Lung microvascular endothelial cell (primary cell): ENCODE measurements at places on chromosomes 7 and 10.

- no peak for DNase-seq
These were observed 38.4 kb upstream of the CD36 start for GRCh38 chr7:80600046-80600445.

- DNase-seq = peak; percentile 22
These were observed 193.8 kb upstream of the KLF6 start for GRCh38 chr10:3978761-3979160.

GRCh38 chr10:17062955-17063484 is 66.6 kb downstream of the CUBN start:
- peak; percentile 96 for DNase-seq

DNA sequence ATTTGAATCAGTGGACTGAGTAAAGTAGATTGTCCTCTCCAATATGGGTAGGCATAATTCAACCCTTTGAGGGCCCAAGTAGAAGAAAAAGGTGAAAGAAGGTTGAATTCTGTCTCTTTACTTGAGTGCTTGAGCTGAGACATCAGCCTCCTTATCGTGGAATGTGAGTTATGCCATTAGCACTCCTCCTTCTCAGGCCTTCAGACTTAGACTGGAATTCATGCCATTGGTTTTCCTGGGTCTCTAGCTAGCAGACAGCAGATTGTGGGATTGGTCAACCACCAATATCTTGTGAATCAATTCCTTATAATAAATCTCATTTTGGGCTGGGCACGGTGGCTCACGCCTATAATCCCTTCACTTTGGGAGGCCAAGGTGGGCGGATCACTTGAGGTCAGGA is 89.2 kb downstream of the CUL2 start:
- no peak for DNase-seq

DNA sequence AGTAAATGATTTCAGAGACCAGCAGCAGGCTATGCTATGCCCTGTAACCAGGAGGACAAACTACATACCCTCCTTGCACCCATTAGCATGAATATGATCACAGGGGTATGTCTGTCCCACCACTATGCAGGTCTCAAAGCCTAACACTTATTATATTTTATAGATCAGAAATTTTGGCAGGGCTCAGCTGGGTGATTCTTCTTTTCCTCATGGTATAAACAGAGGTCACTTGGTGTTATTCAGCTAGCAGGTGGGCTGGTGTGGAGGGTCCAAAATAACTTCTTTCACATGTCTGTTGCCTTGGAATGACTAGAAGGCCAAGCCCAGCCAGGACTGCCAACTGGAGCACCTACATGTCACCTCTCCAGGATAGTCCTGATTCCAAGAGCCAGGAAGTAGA is 252.9 kb downstream of the ARHGAP12 start:
- no peak for DNase-seq

DNA sequence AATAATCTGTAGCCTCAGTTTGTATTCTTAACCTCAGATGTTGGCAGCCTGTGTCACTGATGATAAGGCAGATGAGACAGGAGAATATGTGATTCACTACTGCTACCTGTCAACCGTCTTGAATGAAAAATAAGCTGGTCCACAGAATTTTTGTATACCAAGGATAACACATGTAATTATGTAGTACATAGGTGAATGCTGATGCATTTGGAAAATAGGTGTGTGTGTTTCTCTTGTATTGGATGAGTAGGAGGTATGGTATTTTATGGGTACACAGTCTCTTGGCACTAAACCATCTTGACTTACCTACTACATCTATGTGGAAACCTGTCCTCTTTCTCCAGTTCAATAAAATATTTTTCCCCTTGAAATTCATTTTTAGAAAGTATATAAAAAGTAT is 20.7 kb upstream of the ZRANB1 start:
- DNase-seq = no peak

- DNase-seq = no peak
These were observed 135.7 kb upstream of the GDF10 start for GRCh38 chr10:47164126-47164799.

DNA sequence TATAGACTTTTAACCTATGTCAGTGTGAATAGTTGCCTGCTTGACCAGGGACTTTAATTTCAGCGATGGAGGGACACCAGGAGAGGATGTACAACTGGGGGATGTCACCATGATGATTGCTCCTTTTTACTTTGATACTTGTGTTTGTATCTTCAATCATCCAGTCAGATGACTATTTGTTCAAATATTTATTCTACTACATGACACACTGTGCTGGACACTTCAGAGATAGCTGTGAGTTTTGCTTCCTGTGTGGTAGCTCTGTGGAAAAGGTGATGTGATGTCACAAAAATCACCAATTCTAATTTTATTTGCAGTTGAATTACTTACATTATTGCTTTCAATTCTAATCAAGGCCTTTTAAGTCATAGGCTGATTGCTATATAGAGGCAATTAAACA is 62.7 kb upstream of the CREB5 start:
- no peak for DNase-seq

- no peak for DNase-seq
These were observed 440.1 kb upstream of the NFE2L3 start for GRCh38 chr7:25711940-25712339.

- peak; percentile 80 for DNase-seq
These were observed 9.8 kb downstream of the SAP25 start for GRCh38 chr7:100563809-100564400.

DNA sequence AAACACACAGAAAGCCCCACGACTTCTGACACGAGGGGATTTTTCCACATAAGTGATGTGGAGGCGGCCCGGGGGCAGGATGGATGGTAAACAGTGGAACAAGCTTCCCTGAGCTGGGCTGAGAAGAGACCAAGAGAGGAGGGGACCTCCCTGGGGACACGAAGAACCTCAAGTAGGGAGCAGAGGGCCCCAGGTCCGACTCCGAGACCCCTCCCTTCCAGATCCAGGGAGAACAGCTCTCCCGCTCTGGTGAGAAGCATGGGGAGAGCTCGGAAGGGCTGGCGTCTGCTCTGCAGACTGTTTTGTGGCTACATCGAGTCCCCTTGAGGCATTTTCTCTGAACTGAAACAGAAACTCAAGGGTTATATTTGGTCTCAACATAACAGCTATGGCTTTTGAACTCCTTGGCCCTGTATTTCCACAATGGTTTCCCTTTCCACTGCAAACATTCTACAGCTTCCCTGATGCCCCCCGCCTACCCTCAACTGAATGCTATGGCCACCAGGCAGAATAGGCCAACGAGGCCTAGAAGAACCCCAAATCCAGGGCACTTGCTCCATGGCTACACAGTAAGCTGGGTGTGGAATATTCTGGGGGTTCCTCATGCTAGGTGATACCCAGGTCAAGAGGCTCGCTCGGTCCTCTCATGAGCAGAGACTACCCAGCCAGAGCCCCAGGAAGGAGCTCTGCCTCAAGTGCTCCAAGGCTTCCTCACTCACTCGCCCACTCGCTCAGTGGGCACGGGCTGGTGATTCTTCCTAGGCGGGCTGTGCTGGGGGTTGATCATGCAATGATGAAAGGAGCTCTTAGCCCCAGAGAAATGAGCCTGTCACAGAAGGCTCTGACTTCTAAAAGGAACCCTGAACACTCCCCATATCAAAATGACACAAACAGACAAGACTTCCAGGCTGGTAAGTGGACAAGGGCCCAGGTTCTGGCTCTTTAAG is 47.5 kb downstream of the FAM53B start:
- no peak for DNase-seq

DNA sequence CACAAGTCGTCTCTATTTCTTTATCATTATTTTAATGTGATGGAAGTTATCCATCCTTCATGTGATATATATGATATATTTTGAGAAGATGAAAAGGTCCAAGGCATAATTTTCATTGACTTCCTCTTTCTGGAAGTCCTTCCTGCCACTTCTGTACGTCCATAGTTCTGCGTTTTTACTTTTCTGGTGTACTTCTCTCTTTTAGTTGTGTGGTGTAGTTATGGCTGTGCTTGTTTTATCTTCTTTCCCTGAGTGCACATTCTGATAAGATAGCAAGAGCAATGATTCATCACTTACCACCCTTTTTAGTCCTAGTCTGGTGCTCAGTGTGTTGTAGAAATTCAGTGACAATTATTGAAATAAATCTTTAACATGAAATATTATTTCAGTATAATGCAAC is 231.3 kb upstream of the FERD3L start:
- no peak for DNase-seq

DNA sequence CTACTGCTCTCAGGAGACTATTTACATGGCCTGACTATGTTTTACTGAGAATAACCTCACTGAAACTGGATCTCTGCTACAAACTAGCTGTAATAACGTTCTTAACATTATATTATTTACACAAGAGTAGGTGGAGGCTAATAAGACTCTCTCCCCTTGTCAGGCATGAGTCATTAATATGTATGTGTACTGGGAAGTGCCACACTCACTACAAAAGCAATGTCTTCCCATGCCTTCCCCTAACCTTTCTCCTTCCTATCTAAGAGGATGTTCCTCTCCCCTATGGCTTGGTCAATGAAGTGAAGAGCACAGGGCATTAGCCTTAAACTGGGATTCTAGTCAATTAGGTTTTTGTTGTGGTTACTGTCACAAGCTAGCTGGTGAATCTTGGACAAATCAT is 147.9 kb downstream of the DGKB start:
- DNase-seq = no peak

GRCh38 chr7:7236041-7236440 is 53.7 kb downstream of the C1GALT1 start:
- DNase-seq = peak; percentile 7

- no peak for DNase-seq
These were observed 41.3 kb downstream of the ST7 start for GRCh38 chr7:116994611-116995010.

DNA sequence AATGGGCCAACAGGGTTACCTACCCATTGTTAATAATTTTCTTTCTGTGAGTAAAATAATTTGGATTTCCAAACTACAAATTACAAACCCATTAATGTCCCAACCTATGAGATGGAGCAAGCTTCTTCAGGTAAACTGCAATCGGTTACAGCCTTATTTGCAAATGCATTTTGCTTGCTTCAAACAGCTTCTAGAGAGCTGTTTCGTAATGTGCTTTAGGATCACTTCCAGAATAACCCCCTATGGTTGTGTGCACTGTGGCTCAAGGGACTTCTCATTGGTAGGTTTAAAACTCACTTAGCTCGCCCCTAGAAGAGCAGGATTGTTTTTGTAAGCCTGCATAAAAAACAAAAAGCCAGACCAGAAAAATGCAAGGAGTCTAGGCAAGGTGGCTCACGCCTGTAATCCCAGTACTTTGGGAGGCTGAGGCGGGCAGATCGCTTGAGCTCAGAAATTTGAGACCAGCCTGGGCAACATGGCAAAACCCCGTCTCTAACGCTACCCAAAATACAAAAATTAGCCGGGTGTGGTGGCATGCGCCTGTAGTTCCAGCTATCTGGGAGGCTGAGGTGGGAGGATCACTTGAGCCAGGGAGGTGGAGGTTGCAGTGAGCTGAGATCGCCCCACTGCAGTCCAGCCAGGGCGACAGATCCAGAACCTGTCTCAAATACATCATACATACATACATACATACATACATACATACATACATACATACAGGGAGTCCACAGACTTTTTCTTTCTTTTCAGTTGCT is 3.3 kb upstream of the MAP3K8 start:
- DNase-seq = no peak

GRCh38 chr7:149664666-149665065 is 108.7 kb downstream of the ZNF467 start:
- no peak for DNase-seq

DNA sequence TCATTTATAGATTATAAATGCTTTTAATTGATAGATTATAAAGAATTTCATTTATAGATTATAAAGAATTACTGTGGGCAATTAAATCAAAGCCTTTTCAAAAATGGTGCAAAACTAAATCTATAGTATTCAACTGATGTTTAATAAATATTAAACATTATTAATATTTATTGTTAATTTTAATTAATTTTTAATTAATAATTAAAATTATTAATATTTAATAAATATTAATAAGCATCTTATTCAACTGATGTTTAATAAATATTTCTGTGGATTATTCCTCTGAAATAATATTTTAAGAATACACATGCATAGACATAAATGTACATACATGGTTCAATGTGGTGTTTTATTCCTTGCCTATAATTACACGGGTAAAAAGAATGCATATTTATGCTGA is 346.8 kb downstream of the PCDH15 start:
- no peak for DNase-seq

DNA sequence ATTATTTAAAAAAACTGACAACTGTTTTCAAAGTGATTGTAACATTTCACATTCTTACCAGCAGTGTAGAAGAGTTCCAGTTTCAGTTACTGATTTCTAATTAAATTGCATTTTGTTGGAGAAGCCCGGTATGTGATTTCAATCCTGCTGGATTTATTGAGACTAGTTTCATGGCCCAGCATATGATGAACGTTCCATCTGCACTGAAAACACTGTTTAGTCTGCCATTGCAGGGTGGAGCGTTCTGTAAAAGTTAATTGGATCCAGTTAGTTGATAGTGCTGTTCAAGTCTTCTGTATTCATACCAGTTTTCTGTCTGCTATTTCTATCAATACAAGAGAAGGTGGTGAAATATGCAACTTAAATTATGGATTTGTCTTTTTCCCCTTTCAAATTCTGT is 37.3 kb upstream of the CCNY start:
- no peak for DNase-seq

GRCh38 chr7:150935149-150935548 is 43.0 kb downstream of the KCNH2 start:
- DNase-seq = no peak

DNA sequence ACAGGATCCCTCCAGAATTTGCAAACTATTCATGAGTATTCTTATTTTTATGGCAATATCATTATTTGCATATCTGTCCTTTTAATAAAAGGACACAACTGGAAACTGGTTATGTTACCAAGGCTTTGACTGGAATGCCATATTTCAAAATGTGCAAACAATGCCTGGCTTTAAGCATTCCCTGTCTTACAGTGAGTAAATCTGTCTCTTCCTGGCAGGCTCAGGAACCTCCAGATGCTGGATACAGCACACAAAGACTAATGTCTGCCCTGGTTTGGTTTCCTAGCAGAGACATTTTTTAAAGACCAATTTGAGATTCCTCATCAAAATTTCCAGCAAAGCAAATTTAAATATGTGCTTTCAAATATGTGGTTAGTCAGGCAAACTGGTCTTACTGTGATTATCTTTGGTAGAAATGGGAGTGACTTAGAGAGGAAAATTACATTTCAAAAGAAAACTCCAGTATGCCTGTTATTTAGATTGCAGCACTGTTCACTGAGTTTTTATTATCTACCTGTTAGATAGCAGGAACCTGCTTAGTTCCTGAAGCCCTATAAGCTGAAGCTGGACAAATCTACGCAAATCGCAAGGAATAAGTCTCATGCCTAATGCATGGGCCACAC is 31.3 kb downstream of the RNF216 start:
- peak; percentile 12 for DNase-seq

- DNase-seq = peak; percentile 53
These were observed 84.4 kb downstream of the TNS3 start for GRCh38 chr7:47497367-47498096.

DNA sequence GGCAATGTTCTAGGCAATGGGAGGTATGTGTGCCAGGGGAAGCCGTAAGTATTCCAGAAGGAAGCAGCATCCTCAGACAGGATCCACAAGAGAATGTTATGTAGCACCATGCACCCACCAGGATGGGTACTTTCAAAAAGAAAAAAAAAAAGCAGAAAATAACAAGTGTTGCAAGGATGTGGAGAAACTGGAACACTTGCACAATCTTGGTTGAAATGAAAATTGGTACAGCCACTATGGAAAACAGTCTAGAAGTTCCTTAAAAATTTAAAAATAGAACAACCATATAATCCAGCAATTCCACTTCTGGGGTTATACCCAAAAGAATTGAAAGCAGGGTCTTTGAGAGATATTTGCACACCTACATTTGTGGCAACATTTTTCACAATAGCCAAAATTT is 20.2 kb downstream of the C10orf71 start:
- DNase-seq = no peak

- DNase-seq = no peak
These were observed 55.2 kb downstream of the NRP1 start for GRCh38 chr10:33279276-33279675.
